Inflammatory macrophage treated with lipopolysaccharide for 4 hours (primary cell): ENCODE measurements at places on chromosomes 3 and 15.

- no peak for DNase-seq
Measured at GRCh38 chr15:88266170-88266569, 9.6 kb upstream of the NTRK3 start.

GRCh38 chr15:101308604-101309435, 13.8 kb upstream of the SNRPA1 start:
- DNase-seq: no peak

- DNase-seq: no peak
Measured at GRCh38 chr15:72112116-72112515, 5.8 kb downstream of the MYO9A start.

- no peak for DNase-seq
Measured at GRCh38 chr3:143208976-143209714, 89.6 kb downstream of the CHST2 start.

DNA sequence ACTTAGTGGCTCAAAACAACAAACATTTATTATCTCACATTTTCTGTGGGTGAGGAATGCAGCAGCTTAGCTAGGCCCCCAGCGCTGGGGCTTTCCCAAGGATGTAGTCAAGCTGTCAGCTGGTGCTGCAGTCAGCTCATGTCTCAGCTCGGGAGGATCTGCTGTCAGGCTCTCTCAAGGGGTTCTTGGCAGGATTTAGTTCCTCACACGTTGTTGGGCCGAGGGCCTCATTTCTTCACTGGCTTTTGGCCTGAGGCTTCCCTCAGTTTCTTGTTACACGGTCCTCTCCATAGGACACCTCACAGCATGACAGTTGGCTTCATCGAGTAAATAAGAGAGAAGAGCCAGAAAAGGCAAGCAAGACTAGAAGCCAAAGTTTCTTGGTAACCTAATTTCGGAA, 13.7 kb upstream of the U2SURP start:
- DNase-seq: peak; percentile 79

DNA sequence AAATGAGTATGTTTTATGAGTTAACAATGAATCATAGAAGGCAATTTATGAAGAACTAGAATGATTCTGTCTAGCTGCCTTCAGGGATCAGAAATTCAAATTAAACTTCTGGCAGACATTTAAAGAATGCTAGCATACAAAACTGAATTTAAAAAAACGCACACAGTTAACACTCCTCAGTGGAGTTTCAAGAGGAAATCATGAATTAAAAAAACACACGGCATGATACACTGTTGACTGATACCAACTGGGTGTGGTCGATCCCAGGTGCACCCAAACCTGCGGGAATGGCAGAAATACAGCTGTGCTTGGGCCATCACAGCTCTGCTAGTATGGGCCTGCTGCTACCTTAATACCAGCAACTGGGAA, 526.0 kb downstream of the FOXP1 start:
- no peak for DNase-seq

DNA sequence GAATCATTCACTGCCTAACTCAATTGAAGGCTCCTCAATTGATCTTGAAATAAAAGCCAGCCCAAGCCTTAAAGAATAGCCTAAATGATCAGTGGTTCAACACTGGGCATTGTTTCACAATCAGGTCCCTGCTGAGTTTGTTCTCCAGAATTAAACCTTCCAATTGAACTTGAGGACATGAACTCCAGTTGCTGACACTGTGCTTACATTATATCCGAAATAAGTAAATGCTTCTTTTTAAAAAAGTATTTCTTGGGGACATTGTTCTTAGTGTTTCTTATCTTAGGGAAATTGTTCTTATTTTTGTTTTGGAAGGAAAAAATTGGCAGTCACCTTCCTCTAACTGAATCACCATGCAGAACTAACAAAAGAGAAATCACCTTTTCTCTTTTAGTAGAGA, 450.2 kb downstream of the RBMS3 start:
- DNase-seq: no peak

DNA sequence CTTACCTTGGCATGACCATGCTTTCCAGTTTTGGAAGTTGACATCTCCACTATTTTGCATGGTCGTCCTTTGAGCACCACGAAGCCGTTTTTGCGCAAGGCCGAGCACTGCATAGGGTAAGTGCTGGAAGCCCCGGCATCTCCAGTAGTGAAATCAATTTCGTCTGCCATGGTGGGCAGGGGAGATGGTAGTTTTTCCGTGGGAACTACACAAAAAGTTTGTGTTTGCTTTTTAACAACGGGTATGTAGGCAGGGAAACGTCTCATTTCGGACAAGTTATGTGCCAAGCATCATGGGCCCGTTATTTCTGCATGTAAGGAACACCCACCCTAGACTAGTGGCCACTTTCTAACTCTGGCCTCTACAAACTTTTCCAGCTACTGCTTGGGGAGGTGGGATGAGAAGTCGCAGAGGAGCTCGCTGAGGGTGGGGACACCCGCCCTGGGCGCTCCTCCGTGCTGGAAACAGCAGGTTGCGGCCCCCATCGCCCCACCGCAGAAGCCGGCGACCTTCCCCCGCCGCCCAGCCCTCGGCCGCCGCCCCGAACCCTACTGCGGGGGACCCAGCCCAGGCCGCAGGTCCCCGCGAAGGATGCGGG, 701 bp downstream of the EIF5A2 start:
- no peak for DNase-seq

- DNase-seq: peak; percentile 42
Measured at GRCh38 chr3:125214738-125215137, 2.2 kb upstream of the SLC12A8 start.

- DNase-seq: peak; percentile 64
Measured at GRCh38 chr15:72229076-72229946, 1.7 kb downstream of the PKM start.

GRCh38 chr3:29099296-29099695, 181.6 kb upstream of the RBMS3 start:
- DNase-seq: no peak

- peak; percentile 71 for DNase-seq
Measured at GRCh38 chr3:23490459-23490858, 287.3 kb downstream of the UBE2E2 start.

GRCh38 chr3:42569593-42570142, 12.1 kb downstream of the SEC22C start:
- no peak for DNase-seq

DNA sequence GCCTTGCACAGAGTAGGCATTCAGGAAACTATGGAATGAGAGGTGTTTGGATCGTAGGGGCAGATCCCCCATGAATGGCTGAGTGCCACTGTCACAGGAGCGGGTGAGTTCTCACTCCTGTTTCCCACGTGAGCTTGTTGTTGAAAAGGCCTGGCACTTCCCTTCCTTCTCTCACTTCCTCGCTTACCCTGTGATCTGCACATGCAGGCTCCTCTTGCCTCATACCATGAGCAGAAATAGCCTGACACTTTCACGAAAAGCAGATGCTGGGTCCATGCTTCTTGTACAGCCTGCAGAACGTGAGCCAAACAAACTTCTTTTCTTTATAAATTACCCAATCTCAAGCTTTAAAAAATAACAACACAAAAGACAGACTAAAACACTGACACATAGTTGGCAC, 55.4 kb downstream of the AGBL1 start:
- no peak for DNase-seq

DNA sequence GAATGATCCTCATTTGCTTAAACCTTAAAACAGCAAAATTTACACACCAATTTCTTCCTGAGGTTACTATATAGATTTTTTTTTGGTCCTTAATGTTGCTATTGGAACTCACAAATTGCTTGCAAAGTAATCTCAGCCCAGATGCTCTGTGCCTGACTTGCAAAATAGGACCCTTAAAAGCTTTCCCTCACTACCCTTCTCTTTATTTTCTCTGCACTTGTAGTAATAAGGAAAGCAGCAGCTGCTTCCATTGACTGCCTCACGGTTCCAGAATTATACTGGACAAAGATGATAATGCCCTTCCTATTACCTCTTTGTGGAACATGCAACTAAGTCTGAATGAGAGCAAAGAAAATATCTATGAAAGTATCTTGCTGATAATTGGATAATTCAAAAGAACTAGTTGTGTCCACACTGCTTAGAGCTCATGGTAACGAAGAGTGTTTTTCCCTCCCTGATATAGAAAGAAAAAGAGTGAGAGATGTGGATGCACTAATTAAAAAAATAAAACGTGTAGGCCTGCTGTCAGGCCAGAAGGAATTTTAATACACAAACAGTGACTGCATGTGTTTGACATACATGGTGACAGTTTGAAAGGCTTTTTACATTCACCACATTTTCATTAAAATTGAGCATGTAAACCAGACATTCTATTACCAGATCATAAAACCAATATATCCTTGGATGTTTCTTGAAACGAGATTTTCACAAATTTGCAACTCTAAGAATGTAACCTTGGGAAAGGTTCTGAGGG, 783.1 kb downstream of the GBE1 start:
- DNase-seq: no peak

- DNase-seq: no peak
Measured at GRCh38 chr3:53628536-53629401, 134.4 kb downstream of the CACNA1D start.

DNA sequence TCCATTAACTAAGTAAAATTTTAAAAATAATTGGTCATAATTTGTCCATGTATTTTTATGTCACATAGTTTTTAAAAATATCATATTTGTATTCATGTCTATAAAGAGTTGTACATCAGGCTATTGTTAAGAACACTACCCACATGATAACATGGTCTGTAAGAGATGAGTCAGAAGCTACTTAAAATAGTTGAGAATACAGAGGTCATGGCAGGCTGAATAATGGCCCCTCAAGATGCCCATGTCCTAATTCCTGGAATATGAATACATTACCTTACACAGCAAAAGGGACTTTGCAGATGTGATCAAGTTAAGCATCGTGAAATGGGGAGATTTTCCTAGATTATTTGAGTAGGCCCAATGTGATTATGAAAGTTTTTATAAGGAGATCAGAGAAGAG, 782.9 kb upstream of the GOLIM4 start:
- no peak for DNase-seq
